Amniotic epithelial cell (primary cell): ENCODE measurements at places on chromosomes 11 and 22.

- no peak for DNase-seq
Observed at GRCh38 chr22:44623771-44624510, 78.1 kb upstream of the PRR5 start.

DNA sequence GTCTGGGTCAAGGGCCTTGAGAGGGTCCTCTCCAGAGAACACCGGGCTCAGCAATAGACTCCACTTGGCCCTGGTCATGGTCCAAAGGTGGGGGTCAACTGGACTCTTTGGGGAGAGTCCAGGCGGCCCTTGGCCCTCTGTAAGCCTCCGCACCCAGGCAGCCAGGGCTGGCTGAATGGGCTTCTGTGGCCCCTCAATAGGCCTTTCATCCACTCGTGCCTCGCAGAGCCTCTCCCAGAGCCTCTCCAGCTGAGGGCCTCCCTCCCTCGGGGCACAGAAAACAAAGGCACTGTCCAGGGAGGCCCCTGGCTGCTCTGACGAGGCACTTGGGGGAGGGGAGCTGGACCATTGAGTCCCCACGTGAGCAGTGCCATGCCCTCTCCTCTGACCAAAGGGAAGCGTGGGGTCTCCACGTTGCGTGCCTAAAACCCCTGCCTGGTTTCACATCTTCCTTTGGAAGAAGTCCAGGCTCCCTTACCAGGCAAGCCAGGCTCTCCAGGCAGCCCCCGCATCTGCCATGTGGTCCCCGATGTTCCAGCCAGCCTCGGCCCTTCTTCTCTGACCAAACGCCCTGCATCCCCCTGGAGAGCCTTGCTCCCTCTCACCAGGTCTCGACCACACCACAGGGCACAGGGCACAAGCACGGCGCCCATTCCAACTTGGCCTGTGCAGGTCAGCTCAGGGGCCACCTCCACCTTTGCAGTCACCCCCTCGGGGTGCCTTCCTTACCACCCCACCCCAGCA is 15.5 kb downstream of the KIAA0930 start:
- DNase-seq, result no peak

DNA sequence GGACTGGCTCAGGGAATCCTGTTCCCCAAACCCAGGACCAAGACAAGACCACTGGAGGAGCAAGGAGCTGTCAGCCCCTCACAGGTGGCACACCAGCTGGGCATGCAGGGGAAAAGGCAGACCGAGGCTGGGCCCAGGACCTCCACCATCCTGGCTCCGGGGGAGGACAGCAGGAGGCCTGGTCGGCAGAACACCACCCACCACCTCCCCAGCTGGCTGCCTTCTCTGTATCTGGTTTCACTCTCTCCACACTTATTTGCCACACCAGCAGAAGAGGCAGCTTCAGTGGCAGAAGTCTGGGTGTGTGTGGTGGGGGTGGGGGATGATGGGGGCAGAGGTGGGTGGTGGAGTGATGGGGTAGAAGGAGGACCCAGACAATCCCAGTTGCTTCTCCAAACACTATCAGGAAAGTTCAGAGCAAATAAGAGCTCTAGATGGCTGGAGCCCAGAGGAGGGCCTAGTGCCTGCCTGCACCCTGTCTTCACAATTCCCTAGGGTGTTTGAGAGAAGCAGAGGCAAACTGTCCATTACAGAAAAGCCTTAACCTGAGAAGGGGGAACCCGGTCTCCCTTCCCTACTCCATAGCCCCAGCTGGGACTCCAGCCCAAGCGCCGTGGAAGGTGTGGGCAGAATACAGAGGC is 51.9 kb upstream of the CDON start:
- DNase-seq, result no peak

- DNase-seq, result no peak
Observed at GRCh38 chr11:74412733-74413359, 14.6 kb upstream of the PGM2L1 start.

DNA sequence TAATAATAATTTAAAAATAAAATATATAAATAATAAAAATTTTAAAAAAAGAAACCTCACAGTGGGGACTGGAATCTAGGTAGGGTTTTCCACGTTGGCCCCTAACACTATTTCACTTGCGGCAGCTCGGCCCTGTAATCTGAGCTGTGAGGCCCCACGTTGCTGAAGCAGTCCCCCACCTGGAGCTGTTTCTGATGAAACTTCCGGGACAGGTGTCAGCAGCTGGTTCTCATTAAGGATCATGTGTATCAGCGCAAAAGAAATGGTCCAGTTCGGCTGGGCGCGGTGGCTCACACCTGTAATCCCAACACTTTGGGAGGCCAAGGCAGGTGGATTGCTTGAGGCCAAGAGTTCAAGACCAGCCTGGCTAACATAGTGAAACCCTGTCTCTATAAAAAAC is 17.3 kb downstream of the RHOD start:
- DNase-seq, result no peak

DNA sequence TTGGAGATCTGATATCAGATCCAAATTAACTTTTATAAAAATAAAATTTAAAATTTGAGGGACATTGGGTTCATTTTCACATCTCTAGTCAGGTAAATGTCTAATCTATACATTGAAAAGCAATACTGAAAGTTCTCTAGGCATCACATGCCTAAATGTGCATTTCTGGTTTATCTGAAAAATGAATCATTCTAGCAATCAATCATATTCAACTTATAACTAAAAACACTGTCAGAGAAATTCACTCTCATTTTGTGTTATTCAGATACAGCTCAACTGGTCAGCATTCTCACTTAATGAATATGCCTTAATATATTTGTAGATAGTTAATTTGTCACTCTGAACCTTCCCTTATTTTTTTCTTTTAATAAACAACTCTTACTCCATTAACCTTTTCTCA is 243.2 kb downstream of the CASP12 start:
- peak; percentile 18 for DNase-seq

GRCh38 chr11:78949976-78950690 is 375.5 kb upstream of the NARS2 start:
- no peak for DNase-seq

GRCh38 chr11:67507242-67507863 is 609 bp downstream of the CDK2AP2 start:
- no peak for DNase-seq

- DNase-seq, result no peak
Observed at GRCh38 chr11:4186464-4187054, 92.0 kb downstream of the RRM1 start.

DNA sequence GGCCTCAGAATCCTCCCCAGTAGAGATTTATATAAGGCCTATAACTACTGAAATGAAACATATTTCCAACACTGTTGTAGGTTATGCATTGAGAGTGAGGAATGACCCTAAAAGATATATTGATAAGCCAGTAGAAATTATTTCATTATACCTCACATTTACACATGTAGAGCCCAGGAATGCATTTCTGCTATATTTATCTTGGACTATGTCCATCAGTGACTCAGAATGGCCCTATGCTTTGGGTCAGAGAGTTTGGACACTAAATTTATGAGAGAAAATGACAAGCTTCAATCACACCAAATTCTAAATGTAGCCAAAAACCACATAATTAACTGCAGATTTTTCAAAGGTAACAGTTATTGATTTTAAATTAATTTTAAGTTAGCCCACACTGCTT is 761.9 kb downstream of the DLG2 start:
- no peak for DNase-seq

GRCh38 chr11:80722629-80723028 is 1281.8 kb upstream of the TENM4 start:
- DNase-seq, result peak; percentile 69

- DNase-seq, result peak; percentile 12
Observed at GRCh38 chr11:73218106-73218829, at the start of gene P2RY2. Gene P2RY2 (plus strand): TSS chr11:73218281. CDS start chr11:73234160, 15,879 bp downstream.

DNA sequence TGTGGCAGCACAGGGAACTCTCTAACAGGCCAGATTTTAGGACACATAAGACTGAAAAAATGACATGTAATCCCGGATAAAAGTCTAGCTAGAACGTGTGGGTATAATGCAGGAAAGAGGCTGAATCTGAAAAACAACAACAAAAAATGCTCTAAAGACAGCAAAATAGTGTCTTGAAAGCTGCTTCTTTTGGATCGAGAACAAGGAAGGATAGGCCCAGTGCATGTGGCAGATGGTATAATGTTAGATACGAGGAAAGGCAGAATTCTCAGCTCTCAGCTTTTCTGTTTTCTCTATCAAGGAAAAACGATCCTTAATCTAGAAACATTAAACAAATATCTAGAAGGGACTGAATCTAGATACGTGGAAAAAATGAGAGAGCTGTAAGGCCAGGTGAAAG is 33.8 kb upstream of the PARVA start:
- DNase-seq, result no peak

DNA sequence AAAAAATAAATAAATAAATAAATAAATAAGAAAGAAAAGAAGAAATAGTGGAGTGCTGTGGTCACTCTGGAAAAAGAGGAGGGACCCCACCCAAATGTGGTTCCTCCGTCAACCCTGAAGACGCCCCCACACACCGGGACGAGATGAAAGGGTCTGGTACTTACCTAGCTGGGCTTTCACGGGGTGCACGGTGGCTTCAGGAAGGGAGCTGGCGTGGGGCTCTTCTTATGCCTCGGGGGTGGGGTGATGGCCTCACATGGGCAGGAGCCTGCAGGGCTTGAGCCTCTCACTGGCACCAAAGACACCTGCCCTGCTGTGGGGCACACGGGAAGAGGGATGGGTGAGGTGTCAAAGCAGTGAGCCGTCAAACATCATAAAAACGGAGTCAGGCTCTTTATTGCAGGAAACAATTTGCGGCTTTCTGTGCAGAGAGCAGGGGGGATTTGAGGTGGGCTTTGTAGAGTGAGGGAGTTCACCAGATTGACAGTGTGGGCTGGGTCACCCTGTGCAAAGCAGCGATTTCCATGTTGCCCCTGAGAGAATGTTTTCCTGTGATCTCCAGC is 28.0 kb upstream of the KRTAP5-6 start:
- no peak for DNase-seq

DNA sequence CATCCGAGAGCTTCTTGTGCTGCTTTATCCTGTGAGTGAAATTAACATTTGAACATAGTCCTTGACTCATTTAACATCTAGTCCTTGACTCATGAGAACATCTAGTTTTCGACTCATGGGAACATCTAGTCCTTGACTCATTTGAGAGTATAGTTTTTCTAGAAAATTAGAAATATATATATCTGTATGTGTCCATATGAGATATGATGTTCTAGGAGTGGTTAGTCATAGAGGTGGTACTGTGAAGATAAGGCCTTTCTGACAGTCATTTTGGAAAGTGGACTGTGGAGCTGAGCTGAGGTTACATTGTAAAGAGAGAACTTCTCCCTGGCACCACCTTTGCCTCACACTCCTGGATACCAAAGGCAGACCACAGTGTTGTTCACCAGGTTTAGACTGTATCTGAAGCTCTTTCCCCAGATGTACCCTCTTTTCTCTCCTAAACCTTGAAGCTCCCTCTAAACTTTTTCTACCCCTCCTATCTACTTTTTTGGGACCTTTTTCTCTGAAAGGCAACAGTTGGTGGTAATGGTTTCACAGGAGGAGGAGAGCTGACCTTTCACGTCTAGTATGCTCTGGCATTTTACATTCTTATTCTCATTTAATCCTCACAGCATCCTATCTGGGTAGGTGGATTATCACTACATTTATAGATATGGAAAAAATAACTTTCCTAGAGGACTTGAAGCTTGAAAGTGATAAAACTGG is 67.2 kb downstream of the PPP2R1B start:
- DNase-seq, result peak; percentile 77

- no peak for DNase-seq
Observed at GRCh38 chr22:30675436-30675835, 7.8 kb upstream of the DUSP18 start.

- no peak for DNase-seq
Observed at GRCh38 chr11:113015098-113015455, 53.9 kb downstream of the NCAM1 start.

DNA sequence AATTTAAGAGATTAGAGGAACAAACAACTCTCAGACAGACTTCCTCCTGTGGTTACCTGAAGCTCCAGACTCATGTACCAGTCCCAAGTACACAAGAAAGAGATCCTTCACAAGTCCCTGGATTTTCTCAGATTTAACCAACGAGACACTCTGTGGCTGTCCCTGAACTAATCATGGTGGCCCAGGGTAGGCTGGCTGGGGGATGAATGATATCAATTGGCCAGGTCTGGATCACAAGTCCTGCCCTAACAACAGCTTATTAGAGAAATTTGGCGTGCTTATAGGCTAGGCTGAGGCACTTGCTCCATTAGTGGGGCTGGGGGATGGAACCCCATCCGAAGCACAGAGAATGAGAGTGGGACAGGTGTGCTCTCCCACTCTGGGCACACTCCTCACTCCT is 22.1 kb downstream of the HEPHL1 start:
- DNase-seq, result no peak

GRCh38 chr22:25167834-25168601 is 31.6 kb upstream of the CRYBB3 start:
- no peak for DNase-seq

DNA sequence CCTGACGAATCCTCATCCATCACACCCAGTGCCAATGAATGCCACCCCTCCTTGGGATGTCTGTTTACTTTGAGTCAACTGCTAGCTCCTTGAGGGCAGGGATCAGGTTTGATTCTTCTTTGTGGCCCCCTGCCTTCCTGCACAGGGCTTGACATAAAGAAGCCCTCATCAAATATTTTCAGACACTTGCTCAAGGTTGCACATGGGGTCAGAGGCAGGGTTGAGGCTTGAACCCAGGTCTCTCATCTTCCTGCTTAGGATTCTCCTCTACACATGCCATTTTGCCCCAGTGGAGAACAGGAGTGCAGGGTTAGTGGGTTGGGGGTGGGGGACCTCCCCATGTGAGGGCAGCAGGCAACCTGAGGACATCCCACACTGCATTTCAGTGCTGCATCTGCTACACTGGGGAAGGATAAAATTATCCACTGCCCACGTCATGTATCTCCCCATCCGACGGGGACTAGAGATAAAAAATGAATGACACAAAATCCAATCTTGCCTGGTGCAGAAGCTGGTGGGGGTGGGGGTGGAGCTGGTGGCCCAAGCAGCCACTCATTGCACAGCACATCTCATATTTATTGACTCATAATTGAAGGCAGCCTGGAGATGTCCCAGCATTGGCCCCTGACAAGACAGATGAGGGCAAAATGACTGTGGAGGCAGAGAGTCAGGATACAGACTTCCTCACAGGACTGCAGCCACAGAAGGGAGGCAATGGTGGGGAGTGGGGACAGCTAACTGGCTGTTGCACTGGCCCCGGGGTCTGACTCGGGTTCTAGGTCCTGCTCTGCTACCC is 41.3 kb downstream of the NEU3 start:
- no peak for DNase-seq

GRCh38 chr11:14773755-14774154 is 118.3 kb downstream of the CYP2R1 start:
- peak; percentile 31 for DNase-seq
